Foreskin fibroblast (primary cell): ENCODE measurements at places on chromosomes 7 and 10.
A peak's percentile ranks its signal among the peaks of the same experiment; 100 is the strongest.

DNA sequence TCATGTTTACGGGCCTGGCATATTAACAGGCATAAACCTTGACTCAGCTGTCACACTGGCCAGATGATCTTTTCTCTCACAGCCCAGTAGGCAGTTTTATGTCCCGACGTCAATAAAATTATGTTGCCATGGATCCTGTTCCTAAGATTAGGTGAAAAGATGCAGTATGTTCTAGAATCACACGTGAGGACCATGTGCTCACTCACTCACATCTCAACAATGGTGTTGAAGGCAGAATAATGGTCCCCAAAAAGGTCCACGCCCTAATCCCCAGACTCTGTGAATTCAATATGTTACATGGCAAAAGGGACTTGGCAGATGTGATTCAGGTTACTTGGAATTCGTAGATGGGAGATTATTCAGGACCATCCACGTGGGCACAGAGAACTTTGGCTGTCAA lies 3.5 kb downstream of the DOCK1 start:
- DNase-seq: no peak

- DNase-seq: peak; percentile 65
These were observed 43.8 kb upstream of the RPA3 start for GRCh38 chr7:7761974-7762779.

DNA sequence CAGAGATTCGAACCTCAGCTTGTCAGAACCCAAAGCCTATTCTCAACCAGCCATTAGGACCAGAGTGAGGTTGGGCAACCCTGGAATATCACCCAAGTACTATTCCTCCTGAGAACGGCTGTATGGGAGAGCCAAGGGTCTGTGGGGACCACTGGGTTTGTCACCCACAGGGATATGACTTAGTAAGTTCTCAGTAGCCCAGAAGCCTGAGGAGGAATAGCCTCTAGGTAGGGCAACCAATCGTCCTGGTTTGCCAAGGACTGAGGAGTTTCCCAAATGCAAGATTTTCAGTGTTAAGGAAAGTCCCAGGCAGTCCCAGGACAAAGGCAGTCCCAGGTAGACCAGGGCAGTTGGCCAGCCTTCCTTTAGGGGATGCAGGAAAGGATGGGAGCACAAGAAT lies 46.7 kb downstream of the PNLIPRP2 start:
- DNase-seq: no peak

DNA sequence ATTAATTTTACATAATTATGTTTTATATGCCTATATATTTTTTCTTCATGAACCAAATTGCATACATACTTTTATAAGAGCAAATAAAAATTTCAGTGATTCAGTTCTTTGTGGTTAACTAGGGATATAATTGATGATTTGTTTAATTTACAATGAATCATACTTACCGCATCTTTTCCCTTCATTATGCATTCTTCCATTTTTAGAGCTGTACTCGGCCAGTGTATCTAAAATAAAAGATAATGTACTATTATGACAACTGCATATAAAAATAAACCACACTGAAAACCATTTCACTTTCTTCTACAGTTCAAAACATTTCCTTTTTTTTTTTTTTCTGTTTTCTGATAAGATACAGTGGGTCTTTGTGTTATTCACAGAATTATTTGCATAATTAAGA lies 179.9 kb downstream of the SEMA3E start:
- DNase-seq: peak; percentile 58

DNA sequence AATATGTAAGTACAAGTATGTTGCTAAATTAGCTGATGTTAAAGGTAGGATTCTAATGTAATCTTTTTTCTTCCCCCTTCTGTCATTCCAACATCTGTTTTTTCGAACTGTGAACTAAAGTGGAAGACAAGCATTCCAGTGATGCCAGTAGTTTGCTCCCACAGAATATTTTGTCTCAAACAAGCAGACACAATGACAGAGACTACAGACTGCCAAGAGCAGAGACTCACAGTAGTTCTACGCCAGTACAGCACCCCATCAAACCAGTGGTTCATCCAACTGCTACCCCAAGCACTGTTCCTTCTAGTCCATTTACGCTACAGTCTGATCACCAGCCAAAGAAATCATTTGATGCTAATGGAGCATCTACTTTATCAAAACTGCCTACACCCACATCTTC lies 62.7 kb downstream of the WAC start:
- DNase-seq: peak; percentile 30

GRCh38 chr10:120480848-120481247 lies 23.8 kb downstream of the PLPP4 start:
- DNase-seq: no peak

- no peak for DNase-seq
These were observed 877.2 kb downstream of the CNTNAP2 start for GRCh38 chr7:146993764-146994163.

DNA sequence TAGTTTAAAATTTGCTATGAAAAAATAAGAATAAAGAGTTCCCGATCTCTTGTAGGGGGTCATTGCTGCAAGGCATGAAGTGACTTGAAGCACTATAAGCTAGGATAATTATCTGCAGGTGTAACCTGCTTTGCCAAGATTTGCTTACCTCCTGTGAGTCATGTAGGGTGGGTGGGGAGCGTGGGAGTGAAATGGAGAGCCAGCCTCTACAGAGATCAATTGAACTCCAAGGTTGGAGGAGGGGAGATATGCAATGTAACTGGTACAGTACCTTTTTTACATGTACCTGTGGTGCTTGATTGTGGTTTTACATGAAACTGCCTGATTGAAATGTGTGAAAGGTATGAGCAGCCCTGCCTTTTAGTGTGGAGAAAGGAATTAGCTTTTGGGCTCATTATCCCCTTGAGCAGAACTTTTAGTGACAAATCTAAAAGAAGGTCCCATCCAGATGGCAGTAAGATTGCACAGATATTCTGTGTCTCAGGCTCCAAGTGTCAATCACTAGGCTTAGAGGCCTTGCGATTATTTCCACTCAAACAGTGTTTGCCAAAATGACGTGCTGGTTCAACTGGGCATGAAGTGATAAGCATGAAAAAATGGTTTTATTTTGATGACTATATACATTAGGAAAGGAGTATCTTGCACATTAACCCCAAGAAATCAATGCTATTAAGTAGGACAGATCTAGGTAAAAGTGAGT lies 138.6 kb upstream of the GRB10 start:
- no peak for DNase-seq

GRCh38 chr7:47477191-47478016 lies 104.5 kb downstream of the TNS3 start:
- DNase-seq: no peak

GRCh38 chr7:50352282-50352681 lies 47.8 kb downstream of the IKZF1 start:
- DNase-seq: no peak

DNA sequence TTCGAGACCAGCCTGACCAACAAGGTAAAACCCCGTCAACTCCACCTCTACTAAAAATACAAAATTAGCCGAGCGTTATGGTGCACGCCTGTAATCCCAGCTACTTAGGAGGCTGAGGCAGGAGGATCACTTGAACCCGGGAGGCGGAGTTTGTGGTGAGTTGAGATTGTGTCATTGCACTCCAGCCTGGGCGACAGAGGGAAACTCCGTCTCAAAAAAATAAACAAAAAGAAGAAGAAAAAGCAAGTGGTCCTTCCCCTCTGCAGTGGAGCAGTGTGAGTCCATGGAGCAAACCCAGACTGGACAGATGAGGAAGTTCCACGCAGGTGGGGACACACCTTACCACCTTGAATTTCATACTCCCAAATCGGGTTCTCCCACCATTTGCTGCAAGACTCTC lies 13.1 kb upstream of the SERPINE1 start:
- no peak for DNase-seq

DNA sequence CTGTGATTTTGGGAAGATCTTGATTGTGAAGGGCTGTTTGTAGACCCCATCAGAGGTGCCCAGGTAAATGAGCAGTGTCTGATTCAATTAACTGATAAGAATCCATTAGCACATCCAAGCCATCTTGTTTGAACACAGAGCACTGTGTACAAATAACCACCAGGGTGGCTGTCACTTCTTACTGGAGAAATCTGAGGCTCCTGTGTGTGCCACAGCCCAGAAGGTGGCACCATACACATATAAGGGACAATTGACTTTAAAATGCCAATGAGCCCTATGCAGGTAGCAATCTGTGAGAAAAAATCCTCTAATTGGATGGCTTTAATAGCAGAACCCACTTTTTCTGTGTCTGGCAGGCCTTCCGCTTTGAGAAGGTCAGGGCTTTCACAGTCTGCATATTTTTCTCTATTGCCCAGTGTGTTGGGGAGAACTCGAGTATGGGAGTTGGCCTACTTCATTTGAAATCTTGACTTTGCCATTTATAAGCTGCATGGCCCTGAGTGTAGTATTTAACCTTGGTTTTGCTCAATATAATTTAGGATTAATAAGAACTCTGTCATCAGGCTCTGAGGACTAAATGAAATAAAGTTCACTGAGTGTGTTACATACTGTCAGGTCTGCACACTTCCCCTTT lies 517.4 kb downstream of the CCSER2 start:
- DNase-seq: no peak

GRCh38 chr7:51517187-51517586 lies 200.6 kb upstream of the COBL start:
- DNase-seq: no peak

DNA sequence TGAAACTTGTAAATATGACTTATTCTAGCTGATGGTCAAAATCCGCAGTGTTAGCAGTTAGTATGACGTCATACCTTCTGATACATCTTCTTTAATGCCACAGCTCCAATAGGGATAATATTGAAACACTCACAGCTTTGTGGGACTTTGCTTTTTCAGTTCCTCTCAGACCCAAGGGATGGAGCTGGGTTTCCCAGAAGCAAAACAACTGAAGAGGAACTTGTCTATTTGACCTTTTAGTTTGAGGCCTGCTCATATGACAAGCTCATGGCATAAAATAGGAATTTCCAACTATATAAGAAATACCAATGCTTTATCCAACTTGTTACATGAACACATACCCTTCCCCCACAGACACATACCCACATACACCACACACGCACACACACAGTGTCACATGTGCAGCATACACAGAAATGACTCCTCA lies 31.6 kb upstream of the C10orf67 start:
- no peak for DNase-seq

DNA sequence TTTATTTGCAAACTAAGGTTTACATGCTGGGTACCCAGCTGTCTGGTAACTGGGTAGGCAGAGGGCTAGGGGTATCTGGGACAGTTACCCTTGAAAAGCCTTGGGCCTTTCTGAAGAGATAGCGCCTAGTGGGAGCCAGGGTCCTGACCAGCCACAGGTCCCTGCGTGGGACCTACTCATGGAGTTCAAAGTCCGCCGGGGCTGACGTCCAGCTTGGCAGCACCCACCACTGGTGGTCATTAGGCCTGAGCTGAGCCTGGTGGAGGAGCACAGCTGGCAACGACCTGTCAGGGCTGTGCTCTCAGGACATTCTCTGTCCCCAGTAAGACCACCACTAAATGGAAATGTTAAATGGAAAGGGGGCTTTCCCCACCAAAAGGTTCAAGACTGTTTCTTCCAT lies 20.0 kb downstream of the GUSB start:
- DNase-seq: no peak

DNA sequence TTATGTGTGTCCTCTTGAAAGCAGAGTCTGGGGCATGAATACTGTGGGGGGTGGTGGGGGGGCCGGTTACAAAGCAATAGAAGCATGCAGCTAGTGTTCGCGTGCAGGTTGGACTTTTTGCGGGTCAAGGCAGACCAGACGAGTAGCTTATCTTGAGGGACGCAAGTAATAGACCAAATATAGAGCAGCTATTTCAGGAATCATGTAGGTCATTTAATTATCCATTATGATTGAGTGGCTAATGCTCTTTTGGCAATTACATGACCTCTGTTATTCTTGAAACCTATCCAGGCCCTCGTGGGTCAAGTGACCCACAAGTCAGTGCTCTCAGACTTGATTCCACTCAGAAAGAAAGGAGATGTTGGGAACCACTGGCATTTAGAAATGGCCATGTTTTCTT lies 93.0 kb downstream of the BTRC start:
- DNase-seq: no peak

DNA sequence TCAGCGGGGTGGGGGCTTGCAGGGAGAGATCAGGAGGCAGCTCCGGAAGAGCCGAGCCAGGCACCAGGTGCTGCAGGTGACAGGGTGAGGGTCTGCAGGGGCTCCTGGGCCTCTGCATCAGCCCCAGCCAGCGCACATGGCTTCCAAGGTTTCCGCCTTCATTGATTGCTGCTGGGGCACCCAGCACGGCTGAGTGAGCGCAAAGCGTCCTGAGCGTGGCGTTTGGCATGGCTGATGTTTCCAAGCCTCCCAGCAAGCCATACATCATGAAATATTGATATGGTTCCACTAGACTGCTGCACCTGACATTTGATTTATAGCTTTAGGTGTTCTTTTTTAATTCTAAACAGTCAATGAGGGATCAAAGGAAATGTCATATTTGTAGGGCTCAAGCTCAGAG lies 259.0 kb downstream of the WDR37 start:
- no peak for DNase-seq

GRCh38 chr7:143456992-143457793 lies 13.9 kb downstream of the TAS2R60 start:
- DNase-seq: peak; percentile 34

GRCh38 chr10:22097696-22098095 lies 94.2 kb upstream of the DNAJC1 start:
- no peak for DNase-seq

DNA sequence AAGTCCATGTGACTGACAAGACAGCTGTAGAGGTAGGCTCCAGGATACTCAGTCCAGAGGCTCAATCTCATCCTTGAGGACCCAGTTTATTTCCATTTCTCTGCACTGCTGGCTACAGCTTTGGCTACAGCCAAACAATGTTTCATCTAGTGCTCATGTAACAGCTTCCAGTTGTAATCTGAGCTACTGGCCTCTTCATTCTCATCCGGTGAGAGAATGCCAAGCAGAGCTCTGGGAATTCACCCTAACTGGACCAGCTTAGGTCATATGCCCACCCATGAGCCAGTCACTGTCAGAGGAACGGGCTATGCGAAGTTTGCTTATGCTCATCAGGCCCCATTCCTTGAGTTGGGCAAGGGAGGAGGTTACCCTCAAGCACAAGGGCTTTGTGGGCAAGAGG lies 192.9 kb downstream of the EVX1 start:
- peak; percentile 83 for DNase-seq

DNA sequence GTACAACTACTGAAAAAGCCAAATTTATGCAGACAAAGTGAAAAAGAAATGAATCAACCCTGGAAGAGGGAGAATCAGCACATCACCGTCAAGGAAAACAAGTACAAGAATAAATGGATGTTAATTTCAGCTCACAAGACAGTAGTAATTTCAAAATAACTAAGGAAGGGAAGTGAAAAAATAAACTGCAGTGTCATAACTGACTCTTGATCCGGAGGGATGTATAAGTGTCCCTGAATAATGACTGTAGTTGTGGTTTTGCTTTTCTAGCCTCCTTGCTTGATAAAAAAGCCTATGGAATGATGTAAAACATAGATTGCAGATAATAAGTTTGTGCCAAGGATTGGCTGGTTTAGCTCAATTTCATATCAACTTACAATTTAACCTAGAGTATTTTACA lies 721.1 kb upstream of the C7orf33 start:
- no peak for DNase-seq
